SJCRH30 (cell line): ENCODE measurements at places on chromosomes 6 and 20.
A peak's percentile ranks its signal among the peaks of the same experiment; 100 is the strongest.

GRCh38 chr6:133937909-133938308 is 15.1 kb upstream of the TBPL1 start:
- no peak for DNase-seq

- DNase-seq = no peak
These were observed 129.3 kb downstream of the ARID1B start for GRCh38 chr6:156906451-156906850.

GRCh38 chr20:14062786-14063185 is 67.5 kb downstream of the MACROD2 start:
- DNase-seq = no peak

GRCh38 chr6:33248643-33248931 is 23.1 kb downstream of the VPS52 start:
- no peak for DNase-seq

- peak; percentile 100 for DNase-seq
These were observed 36.3 kb upstream of the GATA5 start for GRCh38 chr20:62511915-62512610.

DNA sequence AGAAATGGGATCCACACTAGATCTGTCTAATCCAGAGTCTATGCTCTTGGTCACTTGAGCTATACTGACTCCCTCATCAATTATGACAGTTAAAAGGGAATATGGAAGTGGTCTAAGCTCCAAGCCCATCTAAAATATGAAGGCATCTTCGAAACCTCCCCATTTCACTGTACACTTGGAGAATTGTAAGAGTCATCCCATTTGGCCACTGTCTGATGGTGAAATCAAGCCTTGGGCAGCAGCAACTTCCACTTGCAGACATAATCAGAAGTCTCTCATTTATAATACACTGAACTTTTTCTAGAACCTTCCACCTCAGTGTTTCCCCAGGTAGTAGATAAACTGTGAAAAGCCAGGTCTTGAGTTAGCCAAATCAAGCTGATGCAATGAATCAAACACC is 26.3 kb upstream of the UBR2 start:
- no peak for DNase-seq

- no peak for DNase-seq
These were observed 6.6 kb upstream of the TBC1D7 start for GRCh38 chr6:13334953-13335352.
